ENCODE measurements at places on chromosomes 1 and 21. TPM values are rescaled to one million over a fixed set of nuclear protein-coding genes. Genes with fewer than 3 reads are reported as not detected.

LEMD1 gene
- not detected for total RNA-seq

PDE9A gene
- 12.8 TPM for total RNA-seq

GOLT1A gene
- total RNA-seq, result 11.9 TPM

MFN2 gene
- total RNA-seq, result 72.2 TPM

VHLL gene
- total RNA-seq, result not detected

YOD1 gene
- 7.9 TPM for total RNA-seq

C4BPA gene
- 65.2 TPM for total RNA-seq

SPRR4 gene
- not detected for total RNA-seq

RPAP2 gene
- 20.0 TPM for total RNA-seq
